Thoracic aorta endothelial cell (primary cell): ENCODE measurements at places on chromosomes 5 and 9. TPM values are rescaled to one million over a fixed set of nuclear protein-coding genes. Genes with fewer than 3 reads are reported as not detected.

MLANA gene
- total RNA-seq = not detected in 2 replicates

RETREG1 gene
- total RNA-seq = 0.27 and 0.65 TPM in 2 replicates

TNC gene
- 0.80 and 12.1 TPM in 2 replicates for total RNA-seq

CYFIP2 gene
- total RNA-seq = 29.0 and 34.7 TPM in 2 replicates

CEL gene
- 0.14 and 0.53 TPM in 2 replicates for total RNA-seq

BTNL8 gene
- total RNA-seq = not detected in 2 replicates

PCDHB2 gene
- 0.66 and 0.72 TPM in 2 replicates for total RNA-seq

ORM2 gene
- total RNA-seq = not detected in 2 replicates

WWC1 gene
- 0.27 and 0.72 TPM in 2 replicates for total RNA-seq

ACOT12 gene
- total RNA-seq = not detected in 2 replicates

CTSV gene
- 1.2 and 1.5 TPM in 2 replicates for total RNA-seq

ADCY2 gene
- not detected in 2 replicates for total RNA-seq

ZNF300 gene
- total RNA-seq = 7.4 and 11.4 TPM in 2 replicates

ORM1 gene
- total RNA-seq = not detected in 2 replicates

INSL4 gene
- not detected in 2 replicates for total RNA-seq

C1QTNF3 gene
- total RNA-seq = 0.57 and 0.80 TPM in 2 replicates

DIPK1B gene
- total RNA-seq = 121 and 158 TPM in 2 replicates

CTNND2 gene
- not detected in 2 replicates for total RNA-seq

PPP3R2 gene
- total RNA-seq = not detected in 2 replicates

KIF24 gene
- 4.1 and 7.3 TPM in 2 replicates for total RNA-seq

PTGS1 gene
- total RNA-seq = 0.43 and 39.4 TPM in 2 replicates

CSF1R gene
- not detected in 2 replicates for total RNA-seq

CDH6 gene
- total RNA-seq = 0.13 TPM in 1 of 2 replicates, not detected in the other

PPP1R2B gene
- total RNA-seq = under 0.01 and 0.07 TPM in 2 replicates

SLC6A18 gene
- not detected in 2 replicates for total RNA-seq

CD274 gene
- 27.0 and 39.5 TPM in 2 replicates for total RNA-seq

KIF27 gene
- 4.4 and 5.1 TPM in 2 replicates for total RNA-seq

CAVIN4 gene
- 1.9 and 2.9 TPM in 2 replicates for total RNA-seq

HSD17B3 gene
- not detected in 2 replicates for total RNA-seq

GPR150 gene
- total RNA-seq = 0.27 and 0.29 TPM in 2 replicates

ZNF354C gene
- 8.4 and 9.8 TPM in 2 replicates for total RNA-seq

OMD gene
- not detected in 2 replicates for total RNA-seq

FREM1 gene
- total RNA-seq = 0.07 and 0.27 TPM in 2 replicates

MARCHF11 gene
- total RNA-seq = not detected in 2 replicates

KIF4B gene
- total RNA-seq = 0.29 and 1.7 TPM in 2 replicates
